IMR-90 (cell line): ENCODE measurements at places on chromosomes 11 and 22. TPM values are rescaled to one million over a fixed set of nuclear protein-coding genes. Genes with fewer than 3 reads are reported as not detected.
A peak's percentile ranks its signal among the peaks of the same experiment; 100 is the strongest.

- H3K4me1 ChIP-seq = peaks cover 6% of the 10 kb centered on the region
- peak; percentile 26 for DNase-seq
- H3K27ac ChIP-seq = no peak overlapping the region
- H3K27me3 ChIP-seq = no peaks in the 10 kb centered on the region
- no peak overlapping the region for H3K4me3 ChIP-seq
- no peaks in the 10 kb centered on the region for H3K36me3 ChIP-seq
These were observed 12.3 kb downstream of the TNRC6B start for GRCh38 chr22:40189997-40190396.

Gene TIMM10
- total RNA-seq = 70.0 and 96.8 TPM in 2 replicates

DNA sequence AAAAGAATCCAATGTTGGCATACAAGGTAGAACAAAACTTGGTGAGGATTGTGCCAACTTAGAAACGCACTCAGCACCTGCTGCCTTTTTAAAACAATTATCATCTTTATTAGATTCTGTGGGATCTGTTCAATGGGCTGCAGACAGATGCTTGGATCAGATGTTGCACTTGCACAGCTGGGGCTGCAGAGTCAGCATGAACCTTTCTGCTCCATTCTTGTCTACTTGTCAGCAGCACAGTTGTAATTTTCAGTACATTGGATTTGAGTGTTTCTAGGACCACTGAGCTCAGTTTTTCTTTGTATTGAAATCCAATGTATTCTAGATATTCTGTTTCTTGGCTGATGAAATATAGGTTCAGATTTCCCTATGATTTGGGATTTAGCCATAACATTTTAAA is 164.5 kb downstream of the LUZP2 start:
- H3K27me3 ChIP-seq = no peaks in the 10 kb centered on the region
- no peak overlapping the region for H3K27ac ChIP-seq
- DNase-seq = no peak
- H3K4me1 ChIP-seq = no peaks in the 10 kb centered on the region

GRCh38 chr11:76768088-76768908 is 14.9 kb upstream of the TSKU start:
- peaks cover 54% of the 10 kb centered on the region for H3K4me1 ChIP-seq
- H3K36me3 ChIP-seq = no peaks in the 10 kb centered on the region
- no peak for DNase-seq
- H3K27ac ChIP-seq = no peak overlapping the region

- DNase-seq = no peak
- no peak overlapping the region for H3K4me3 ChIP-seq
- H3K27me3 ChIP-seq = peaks cover 4% of the 10 kb centered on the region; the same call in 1 of the 2 replicates
- H3K36me3 ChIP-seq = no peaks in the 10 kb centered on the region
- H3K27ac ChIP-seq = no peak overlapping the region
- no peaks in the 10 kb centered on the region for H3K4me1 ChIP-seq
These were observed 317.0 kb downstream of the CTTN start for GRCh38 chr11:70715166-70715951.

Gene NLRP14
- under 0.01 TPM in 2 replicates for total RNA-seq
